Uterine smooth muscle cell (primary cell): ENCODE measurements at places on chromosomes 3 and 15. TPM values are rescaled to one million over a fixed set of nuclear protein-coding genes. Genes with fewer than 3 reads are reported as not detected.

Gene ADPRH
- total RNA-seq: 4.5 and 8.1 TPM in 2 replicates

Gene PPP1R14D
- not detected in 2 replicates for total RNA-seq

Gene SLC51B
- 0.12 and 0.33 TPM in 2 replicates for total RNA-seq

Gene ANKRD63
- total RNA-seq: not detected in 2 replicates

Gene RHCG
- total RNA-seq: not detected in 2 replicates

Gene ZWILCH
- 15.2 and 39.3 TPM in 2 replicates for total RNA-seq

Gene WNT5A
- 4.4 and 8.9 TPM in 2 replicates for total RNA-seq

Gene ERICH6
- total RNA-seq: 0.22 TPM in 1 of 2 replicates, not detected in the other

Gene CACNA2D3
- not detected in 2 replicates for total RNA-seq

Gene GRIP2
- 0.22 and 0.37 TPM in 2 replicates for total RNA-seq

Gene NDN
- total RNA-seq: 39.5 and 59.1 TPM in 2 replicates

Gene RPL4
- 2,649 and 2,706 TPM in 2 replicates for total RNA-seq

Gene SLC28A1
- total RNA-seq: under 0.01 and 0.12 TPM in 2 replicates
